ENCODE measurements at places on chromosomes 5 and 9.

- DNase-seq, result no peak
These were observed 561.1 kb downstream of the KCTD16 start for GRCh38 chr5:144731786-144732185.

DNA sequence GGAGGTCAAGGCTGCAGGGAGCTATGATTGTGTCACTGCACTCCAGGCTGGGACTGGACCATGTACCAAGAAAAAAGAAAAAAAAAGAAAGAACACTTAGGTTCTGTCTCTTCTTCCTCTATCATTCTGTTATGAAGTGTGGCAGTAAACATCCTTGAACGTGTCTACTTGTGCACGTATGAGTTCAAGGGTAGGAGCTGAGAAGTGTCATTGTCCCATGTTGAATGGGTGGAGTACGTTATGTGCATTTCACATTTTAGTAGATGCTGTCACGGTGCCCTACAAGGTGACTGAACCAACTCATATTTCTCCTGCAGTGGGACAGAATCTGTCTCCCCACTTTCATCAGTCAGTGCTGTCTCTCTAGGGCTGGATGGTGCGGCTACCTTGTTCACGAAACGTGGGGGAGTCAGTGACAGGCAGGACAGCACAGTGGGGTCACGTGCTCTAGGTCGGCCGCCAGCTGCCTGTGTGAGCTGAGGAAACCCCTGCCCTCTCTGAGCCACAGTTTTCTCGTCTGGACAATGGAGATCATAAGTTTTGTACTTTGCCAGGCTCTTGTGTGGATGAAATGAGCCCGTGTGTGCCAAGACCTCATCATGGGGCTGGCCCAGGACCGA lies 47.2 kb downstream of the GTF3C4 start:
- no peak for DNase-seq

- DNase-seq, result no peak
These were observed 71.3 kb downstream of the GDA start for GRCh38 chr9:72220589-72220988.

DNA sequence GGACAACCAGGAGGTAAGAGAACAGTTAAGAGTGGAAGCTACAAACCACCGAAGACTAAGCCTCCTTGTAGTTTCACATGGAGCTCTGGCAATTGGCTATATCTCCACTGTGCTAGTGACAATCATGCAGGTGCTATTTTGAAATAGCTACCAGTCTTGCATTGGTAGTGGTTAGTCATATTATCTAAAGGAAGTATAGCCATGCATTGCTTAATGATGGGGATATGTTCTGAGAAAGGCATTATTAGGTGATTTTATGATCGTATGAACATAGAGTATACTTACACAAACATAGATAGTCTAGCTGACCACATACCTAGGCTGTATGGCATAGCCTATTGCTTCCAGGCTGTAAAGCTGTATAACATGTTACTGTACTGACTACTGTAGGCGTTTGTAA lies 28.4 kb downstream of the HSDL2 start:
- DNase-seq, result no peak

GRCh38 chr5:172505403-172505759 lies 51.1 kb upstream of the SH3PXD2B start:
- DNase-seq, result no peak

GRCh38 chr5:154178661-154179060 lies 11.9 kb upstream of the GALNT10 start:
- DNase-seq, result no peak

- no peak for DNase-seq
These were observed 604.9 kb upstream of the PTGER4 start for GRCh38 chr5:40074826-40075225.

DNA sequence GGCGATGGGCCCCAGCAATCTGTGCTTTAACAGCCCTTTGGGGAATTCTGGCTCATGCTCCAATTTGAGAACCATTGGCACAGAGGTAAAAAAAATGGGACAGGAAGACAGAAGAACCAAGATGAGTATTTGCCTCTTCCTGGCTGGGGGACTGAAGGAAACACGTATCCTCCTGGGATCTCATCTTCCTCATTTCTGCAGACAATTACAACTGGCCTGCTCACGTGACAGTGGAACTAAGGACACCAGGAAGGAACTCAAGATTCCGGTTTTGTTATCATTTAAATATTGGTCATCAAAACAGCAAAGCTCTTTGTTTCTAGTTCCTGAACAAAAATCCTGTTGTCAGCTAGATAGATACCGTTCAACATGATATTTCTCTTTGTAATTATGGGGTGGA lies 216.0 kb upstream of the DAP start:
- no peak for DNase-seq

DNA sequence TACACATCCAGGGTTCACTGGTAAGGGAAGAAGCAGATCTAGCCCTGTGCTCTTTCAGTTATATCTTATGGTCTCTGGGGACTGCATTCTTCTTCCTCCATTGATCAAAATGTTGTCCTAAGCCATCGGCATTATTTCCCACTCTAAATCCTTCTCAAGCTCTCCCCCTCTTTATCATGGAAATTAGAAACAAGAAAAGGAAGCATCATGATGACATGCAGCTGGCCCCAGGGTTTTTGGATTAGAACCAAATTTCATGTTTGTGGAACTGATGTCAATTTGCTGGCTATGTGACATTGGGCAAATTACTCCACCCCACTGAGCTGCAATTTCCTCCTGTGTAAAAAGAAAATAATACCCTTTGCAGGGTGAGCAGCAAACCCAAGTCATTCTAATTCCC lies 39.5 kb downstream of the MFAP3 start:
- DNase-seq, result no peak

- no peak for DNase-seq
These were observed 272.2 kb downstream of the AUH start for GRCh38 chr9:91089405-91090129.

Data from kidney glomerular epithelial cell (primary cell).